ENCODE measurements at places on chromosomes 16 and 17.

DNA sequence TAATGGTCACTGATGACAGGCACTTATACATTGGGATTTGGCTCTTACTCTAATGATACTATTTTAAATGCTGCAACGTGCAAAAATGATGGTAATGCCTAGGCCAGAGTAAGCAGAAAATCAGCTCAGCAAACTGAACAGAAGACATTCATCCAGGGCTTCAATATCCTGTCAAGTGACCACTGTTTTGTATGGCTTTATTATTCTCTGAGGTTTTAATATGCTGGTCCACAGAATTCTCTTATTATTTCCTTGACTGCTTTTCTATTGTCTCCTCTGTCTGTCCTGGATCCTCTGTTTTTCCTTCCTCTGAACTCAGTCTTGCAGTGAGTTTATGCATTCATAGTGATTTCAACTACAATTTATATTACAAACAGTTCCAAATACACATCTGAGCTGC lies 90.8 kb upstream of the PMFBP1 start:
- DNase-seq: no peak

- DNase-seq: no peak
Observed at GRCh38 chr17:80290156-80290555, 29.5 kb downstream of the RNF213 start.

DNA sequence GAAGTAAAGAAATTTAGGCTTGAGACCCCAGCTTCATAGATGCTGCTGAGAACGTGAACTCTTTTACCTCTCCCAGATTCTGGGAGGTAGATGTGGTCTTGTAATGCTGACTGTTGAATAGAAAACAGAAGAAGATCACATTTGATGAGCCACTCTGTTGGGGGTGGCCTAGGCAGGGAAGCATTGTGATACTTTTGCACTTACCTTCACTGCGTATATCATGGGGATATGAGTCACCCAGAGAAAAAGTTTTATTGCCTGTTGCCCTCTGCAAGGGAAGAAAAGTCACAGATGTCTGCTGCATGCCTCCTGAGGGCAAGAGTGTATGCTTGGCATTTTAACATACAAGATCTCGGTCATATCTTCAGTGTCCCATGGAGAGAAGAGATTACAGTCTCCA lies 365.4 kb downstream of the SNX29 start:
- DNase-seq: no peak

DNA sequence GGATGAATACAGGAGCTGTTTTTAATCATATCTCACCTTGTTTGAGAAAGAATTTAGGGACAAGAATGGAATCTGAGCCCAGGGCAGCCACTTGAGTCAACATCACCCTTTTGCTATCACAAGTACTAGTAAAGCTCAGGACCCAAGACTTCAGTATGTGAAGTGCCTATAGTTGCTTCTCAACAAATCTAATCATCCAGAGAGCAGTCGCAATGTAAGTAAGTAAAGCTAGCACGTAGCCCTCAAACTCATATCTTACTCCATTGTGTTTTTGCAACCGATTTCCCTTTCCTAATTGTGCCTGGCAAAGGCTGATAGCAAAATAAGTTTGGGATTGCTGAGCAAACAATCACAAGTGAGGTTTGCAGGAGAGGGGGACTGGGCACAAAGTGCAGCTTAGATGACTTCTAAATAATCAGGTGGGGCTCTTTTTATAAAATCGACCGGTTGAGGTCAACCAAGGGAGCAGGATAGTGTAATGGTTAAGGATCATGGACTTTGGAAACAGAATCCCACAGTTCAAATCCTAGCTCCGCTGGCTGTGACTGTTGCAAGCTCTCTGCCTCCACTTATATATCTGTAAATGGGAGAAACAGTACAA lies 13.0 kb downstream of the TOB1 start:
- no peak for DNase-seq

DNA sequence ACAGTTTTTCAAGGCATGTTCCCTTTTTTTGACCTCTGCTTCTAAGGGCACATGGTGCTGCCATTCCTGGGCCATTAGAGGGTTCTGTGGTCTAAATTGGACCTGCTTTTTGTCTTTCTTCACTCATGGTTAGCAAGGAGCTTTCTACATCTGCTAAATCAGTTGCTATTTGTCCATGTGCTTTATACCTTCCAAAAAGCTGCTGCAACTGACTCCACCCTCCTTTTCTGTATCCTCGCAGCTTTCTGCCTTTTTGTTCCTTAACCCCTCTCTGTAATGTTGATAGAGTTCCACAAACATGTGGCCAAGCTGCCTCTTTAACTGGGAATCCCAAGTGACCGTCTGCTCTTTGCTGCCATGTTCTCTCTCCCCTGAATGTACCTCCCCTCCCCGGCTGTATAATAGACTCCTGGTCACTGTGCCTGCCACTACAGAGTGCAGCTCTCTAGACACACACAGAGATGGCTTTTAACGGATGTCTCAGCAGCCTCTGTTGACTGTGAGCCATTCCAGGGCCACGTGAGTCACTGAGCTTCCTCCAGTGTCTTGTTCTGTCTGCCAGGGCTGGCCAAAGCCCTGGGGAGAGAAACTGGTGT lies 57.4 kb upstream of the TEKT3 start:
- no peak for DNase-seq

GRCh38 chr17:47949946-47950345 lies 7.7 kb downstream of the PRR15L start:
- DNase-seq: no peak

DNA sequence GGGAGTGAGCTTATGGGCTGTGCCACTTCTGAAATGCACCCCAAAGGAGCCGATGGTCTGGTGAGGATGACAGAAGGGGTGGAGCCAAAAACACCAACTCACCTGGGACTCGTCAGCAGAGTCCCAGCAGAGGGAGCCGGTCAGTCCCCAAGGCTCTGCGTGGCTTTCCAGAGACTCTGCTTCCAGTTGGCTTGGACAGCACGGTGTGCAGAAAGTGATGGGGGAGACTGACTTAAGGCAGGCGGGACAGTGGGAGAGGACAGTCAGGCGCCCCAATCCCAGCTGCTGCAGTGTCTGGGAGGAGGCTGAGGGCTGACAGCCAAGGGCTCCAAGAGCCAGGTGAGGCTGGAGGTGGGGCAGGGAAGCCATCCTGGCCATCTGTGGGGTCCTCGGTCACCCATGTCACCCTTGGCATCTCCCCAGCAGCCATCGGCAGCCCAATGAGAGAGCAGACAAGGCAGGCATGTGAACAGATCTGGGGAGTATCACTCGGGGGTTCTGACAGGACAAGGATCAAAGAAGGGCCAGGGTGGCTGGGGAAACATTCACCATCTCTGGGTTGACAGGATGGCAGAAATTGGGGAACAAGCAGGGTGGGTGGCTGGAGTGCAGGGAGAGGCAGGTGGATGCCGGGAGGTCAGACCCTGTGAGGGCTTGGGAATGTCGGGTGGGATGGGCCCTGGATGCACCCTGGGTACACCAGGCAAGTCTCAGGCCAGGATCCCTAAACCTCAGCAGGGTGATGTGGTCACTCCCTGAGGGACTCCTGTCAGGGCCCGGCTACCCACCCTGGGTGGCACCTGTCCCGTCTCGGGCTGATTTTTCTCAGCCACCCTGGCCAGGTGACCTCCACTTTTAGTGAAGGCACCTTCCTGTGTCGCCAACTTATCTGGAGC lies 8.9 kb upstream of the KRTAP17-1 start:
- no peak for DNase-seq

- DNase-seq: no peak
Observed at GRCh38 chr16:5977329-5977728, 879.7 kb upstream of the EEF2KMT start.

GRCh38 chr17:59620518-59621259 lies 994 bp downstream of the CLTC start:
- no peak for DNase-seq

DNA sequence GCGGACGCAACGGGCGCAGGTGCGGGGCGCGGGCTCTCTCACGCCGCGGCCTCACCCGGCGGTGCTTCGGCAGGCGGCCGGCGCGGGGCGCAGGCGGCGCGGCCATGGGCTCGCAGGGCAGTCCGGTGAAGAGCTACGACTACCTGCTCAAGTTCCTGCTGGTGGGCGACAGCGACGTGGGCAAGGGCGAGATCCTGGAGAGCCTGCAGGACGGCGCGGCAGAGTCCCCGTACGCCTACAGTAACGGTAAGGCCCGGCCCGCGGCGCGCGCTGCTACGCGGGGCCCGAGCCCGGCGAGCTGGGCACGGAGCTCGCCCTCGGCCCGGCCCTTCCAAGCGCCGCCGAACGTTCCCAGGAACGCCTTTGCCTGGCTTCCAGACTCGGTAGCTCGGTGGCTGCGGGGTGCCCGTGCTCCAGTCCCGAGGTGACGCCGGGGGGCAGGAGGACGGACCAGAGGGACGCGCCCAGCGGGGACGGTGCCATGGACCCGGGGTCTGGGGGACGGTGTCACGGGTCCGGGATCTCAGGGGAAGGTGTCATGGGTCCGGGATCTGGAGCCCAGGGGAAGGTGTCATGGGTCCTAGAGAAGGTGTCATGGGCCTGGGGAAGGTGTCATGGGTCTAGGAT lies 435 bp downstream of the RAB40C start:
- no peak for DNase-seq

DNA sequence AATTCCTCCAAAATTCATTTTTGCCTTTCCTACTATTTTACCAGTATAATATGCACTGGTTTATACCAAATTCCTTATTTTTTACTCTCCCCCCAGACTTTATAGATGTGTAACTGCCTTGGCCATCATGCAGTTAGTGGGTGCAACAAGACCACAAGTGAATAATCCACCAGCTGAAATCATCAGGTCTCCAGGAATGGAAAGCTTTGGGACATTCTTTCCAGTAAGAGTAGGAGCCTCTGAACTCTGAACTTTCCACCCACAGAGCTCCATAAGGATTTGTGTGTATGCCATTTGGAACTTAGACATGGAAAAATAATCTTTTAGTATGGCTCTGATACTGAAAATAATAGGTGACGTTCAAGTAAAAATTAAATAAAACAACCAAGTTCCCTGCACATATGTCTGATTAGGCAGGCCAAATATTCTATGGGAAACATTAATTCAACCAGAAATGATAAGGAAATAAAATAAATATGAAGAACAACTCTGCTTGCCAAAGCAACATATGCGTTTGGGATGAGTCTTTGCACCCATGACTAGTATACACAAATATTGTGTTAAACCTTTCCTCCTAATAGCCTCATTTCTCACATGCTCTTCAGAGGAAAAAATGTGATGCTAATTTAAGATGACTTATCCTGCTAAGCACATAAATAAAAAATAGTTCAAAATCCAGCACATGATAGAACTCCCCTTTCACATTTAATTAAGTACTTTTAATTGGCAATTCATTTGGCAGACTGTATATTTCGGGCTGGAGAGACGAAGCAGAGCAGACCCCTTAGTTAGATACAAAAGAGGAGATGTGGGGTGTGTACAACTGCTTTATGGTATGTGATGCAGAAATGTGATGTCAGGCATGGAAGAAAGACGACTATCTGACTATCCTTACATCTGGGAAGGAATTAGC lies 11.6 kb upstream of the LYRM9 start:
- DNase-seq: no peak

GRCh38 chr16:24490866-24491265 lies 48.5 kb upstream of the RBBP6 start:
- DNase-seq: no peak

DNA sequence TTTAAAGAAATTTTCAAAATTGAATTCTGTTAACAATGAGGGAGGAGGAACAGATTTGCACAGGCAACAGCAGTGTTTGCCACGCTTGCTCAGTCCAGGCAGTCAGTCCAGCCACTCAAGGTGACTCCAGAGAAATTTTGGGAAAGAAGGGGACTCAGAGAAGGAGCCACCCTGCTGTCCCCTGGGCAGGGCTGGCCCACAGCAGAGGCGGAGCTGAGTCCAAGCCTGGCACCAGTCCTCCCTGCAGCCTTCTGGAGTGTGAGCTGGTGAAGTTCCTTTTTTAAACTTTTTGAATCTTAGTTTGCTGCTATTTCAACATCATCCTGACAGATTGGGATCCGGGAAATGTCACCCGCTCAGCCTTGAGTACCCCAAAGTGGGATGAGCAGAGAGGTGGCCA lies 14.5 kb upstream of the SLC47A2 start:
- no peak for DNase-seq

DNA sequence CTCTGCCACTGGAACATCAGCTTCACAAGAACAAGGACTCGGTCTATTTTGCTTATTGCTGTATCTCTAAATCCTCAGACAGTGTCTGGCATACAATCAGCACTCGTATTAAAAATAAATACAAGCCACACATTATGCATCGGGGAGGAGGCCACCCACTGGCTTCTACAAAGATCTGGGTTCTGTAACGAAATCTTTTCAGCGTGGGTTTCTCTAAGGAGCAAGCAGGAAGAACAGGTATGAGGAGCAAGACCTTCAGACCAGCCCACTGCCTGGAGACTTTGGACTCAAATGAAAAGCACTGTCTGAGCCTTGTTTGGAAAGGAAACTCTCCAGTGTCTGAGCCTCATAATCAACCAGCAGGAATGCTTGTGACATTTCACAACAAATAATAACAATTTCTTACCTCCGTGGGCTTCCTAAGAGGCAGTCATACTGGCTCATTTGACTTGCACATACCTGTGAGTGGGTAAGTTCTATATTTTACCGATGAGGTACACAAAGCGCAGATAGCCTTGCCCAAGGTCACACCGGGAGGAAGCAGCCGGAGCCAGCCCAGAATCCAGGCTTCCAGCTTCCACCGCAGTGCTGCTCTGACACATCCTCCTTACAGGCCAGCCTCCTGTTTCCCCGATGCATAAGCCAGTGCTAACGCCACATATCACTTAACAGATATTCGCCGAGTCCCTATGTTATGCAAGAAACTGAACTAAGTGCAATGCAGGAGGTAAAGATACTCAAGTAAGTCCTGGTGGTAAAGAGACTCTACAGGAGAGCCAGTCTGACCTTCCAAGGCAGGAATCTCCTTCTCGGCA lies 118.6 kb upstream of the TNRC6C start:
- no peak for DNase-seq

DNA sequence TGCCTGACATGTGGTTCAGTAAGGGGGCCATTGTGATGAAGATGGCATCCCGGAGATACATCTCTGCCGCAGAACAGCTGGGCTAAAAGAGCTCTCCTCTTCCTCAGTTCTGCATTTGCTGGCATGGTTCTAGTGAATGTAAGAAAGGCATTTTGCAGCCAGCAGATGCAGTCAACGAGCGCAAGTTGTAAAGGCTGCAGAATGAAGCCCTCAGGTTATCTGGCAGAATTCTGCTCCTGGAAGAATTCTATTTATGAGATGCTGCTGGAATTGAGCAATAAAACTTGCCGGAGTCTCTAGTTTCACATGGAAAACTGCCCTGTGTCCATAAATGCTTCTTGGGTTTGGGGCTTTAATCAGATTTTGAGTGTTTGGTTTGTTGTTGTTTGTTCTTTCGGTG lies 176.8 kb upstream of the HSBP1 start:
- no peak for DNase-seq

- DNase-seq: no peak
Observed at GRCh38 chr16:65494609-65495008, 372.7 kb upstream of the CDH11 start.

DNA sequence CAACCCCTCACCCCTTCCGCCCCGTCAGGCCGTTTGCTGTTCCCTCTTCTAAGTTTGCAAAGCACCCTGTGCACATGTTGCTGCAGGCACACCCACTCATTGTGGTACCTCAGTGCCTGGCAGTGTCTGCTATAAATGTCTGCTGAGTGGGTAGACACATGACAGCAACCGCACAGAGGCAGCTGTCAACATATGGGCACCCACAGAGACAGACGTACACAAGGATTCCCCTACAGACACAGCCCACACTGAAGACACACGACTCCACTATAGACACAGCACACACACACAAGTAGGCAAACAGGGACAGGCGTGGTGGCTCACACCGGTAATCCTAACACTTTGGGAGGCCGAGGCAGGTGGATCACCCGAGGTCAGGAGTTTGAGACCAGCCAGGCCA lies 17.8 kb upstream of the CRK start:
- no peak for DNase-seq

- no peak for DNase-seq
Observed at GRCh38 chr16:47574091-47575054, 113.2 kb downstream of the PHKB start.
